H1 (cell line): ENCODE measurements at places on chromosomes 13 and 19.
A peak's percentile ranks its signal among the peaks of the same experiment; 100 is the strongest.

DNA sequence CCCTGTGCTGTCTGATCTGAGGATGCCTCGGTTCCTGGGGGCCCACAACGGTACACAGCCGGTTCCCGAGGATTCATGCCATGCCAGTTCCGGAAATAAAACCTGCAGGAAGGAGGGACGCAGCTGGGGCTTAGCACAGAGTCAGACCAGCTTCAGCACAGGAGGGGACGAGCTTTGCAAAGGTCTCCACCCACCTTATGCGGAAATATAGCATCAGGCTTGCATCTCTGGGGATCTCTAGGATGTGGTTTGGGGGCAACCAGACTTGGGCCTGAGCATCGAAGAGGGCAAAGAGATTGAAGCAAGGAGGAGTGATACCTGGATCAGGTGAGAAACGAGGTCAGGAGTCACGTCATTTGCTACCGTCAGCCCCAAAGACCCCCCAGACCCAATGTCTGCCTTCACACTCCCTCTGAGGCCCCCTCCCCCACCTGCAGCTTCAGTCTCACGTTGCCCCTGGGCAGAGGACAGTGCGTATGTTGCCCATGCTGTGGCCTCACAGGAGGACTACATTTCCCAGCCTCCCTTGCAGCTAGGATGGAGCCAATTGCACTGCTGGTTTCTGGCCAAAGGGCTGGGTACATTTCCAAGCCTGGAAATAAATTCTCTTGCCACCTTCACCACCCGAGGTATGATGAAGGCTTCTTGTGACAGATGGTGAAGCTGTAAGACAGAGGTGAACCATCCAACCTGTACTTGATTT lies 12.1 kb downstream of the TYK2 start:
- DNase-seq = no peak

GRCh38 chr19:38022791-38023670 lies 116.0 kb downstream of the SIPA1L3 start:
- DNase-seq = no peak

- DNase-seq = peak; percentile 91
Observed at GRCh38 chr19:32224371-32225244, 120.8 kb upstream of the ZNF507 start.

DNA sequence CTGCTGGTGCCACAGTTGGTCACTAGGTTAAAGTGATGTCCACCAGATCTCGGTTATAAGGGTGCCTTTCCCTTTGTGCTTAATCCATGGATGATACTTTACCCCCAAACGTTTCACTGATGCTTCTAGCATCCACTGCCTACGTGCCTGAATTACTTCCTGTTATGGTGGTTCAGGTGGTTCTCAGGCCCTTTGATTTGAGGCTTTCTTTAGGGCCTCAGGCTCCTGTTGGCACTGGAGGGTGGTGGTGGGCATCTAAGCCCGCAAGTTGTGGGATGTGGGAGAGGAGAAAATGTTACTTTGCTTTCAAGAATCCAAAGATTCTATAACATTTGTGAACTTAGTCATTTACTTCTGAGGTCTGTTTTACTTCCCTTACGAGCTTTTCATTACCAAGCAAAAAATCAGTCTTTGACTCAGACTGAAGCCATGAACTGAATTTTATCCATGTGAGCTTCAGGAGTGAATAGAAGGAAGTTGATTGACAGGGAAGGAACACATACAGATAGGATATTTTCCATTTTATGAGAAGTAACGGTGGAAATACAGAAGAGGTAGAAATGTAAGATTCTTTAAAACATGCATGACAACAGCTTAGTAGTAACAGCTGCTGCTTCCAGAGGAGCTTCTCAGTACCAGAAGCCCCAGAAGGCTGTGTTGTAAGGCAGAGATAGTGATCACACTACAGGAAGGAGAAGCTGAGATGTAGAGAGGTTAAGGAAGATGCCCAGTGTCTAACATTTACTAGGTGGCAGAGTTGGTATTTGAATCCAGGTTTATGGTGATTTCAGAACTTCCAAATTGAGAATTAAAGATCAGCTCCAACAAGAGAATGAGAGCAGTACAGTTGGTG lies 65.0 kb downstream of the ARHGEF7 start:
- DNase-seq = no peak

GRCh38 chr13:57631596-57632275 lies at the start of gene PCDH17:
PCDH17 (plus strand) TSS chr13:57631744; CDS start chr13:57632547, 803 bp downstream.
- peak; percentile 76 for DNase-seq

- DNase-seq = no peak
Observed at GRCh38 chr19:3625996-3626472, 556 bp downstream of the CACTIN start.

DNA sequence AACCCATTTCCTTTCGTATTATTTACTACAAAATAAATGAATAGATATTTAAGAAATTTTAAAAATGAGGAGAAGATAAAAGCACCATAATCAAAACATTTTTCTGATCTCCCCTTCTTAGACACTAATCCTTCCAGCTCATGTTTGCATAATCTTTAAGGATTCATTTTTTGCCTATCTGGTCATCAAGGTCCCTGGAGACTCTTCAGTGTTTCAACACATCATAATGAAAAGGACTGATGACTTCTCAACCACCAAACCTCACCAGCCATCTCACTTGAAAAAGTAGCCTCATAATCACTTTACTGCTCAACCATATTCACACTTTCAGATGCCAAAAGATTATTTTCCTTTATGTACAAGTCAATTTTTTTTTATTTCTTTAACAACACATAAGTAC lies 80.1 kb downstream of the DCLK1 start:
- DNase-seq = no peak

GRCh38 chr19:33825556-33825955 lies 28.9 kb downstream of the KCTD15 start:
- DNase-seq = no peak

GRCh38 chr13:50843257-50844083 lies at the start of gene DLEU7:
DLEU7 (minus strand) TSS chr13:50843692; CDS start chr13:50843646, 46 bp downstream.
- DNase-seq = peak; percentile 83

DNA sequence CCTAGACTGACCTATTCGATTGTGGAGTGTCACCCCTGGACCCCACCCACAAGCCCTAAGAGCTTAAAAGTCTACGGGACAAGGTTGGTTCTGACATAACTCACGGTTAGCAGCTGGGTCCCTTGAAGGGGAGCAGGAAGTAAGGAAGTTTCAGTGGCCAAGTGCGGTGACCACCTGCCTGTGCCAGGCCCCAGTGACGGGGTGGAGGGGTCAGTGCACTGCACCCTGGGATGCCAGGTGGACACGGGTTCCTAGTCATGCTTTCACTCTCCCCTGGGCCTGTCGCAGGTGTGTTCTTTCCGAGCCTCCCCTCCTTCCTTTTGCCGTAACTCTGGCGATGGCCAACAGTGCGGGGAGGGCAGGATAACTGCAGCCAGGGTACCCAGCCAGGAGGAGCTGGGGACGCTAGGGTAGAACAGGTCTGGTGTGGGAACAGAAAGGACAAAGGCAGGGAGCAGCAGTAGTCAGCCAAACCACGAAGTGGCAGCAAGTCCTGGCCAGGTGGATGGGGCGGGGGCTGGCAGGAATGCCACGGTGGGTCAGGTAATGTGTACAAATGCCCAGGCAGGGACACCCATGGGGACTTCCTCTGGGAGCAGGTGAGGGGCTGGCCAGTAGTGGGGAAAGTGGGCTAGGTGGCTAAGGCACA lies 58.3 kb downstream of the RGCC start:
- DNase-seq = no peak

- no peak for DNase-seq
Observed at GRCh38 chr19:1856345-1856697, 7.1 kb downstream of the KLF16 start.

DNA sequence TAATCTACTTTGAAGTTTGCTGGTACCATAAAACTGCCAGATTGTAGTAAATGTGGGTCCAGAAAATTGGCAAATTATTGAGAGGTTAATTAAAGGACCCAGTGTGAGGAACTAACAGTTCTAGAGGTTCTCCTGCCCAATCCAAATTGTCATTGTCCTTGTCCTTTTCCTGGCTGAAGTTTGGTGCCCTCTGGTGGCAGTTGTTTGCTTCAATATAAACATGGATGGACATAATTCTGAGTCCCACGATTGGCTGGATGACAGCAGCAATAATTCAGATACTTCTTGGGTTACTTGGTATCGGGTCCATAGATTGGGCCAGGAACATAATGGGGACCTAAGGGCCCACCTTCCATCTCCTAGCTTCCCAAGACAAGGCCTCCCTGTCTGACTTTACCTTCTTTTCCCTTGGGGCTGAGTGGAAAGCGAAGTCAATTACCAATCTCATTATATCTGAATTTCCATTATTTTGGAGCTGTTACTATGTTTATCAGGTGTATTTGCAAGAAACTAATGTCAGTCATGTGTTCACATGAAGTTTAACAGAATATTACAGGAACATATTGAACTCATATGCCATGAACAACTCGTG lies 33.8 kb upstream of the GARRE1 start:
- peak; percentile 73 for DNase-seq

- DNase-seq = no peak
Observed at GRCh38 chr13:39129213-39129612, 91.0 kb downstream of the NHLRC3 start.

- no peak for DNase-seq
Observed at GRCh38 chr13:100537951-100538462, 50.6 kb downstream of the GGACT start.

- DNase-seq = no peak
Observed at GRCh38 chr19:18150776-18151624, 2.0 kb upstream of the PIK3R2 start.

GRCh38 chr19:23402388-23402787 lies 7.1 kb upstream of the ZNF91 start:
- no peak for DNase-seq

DNA sequence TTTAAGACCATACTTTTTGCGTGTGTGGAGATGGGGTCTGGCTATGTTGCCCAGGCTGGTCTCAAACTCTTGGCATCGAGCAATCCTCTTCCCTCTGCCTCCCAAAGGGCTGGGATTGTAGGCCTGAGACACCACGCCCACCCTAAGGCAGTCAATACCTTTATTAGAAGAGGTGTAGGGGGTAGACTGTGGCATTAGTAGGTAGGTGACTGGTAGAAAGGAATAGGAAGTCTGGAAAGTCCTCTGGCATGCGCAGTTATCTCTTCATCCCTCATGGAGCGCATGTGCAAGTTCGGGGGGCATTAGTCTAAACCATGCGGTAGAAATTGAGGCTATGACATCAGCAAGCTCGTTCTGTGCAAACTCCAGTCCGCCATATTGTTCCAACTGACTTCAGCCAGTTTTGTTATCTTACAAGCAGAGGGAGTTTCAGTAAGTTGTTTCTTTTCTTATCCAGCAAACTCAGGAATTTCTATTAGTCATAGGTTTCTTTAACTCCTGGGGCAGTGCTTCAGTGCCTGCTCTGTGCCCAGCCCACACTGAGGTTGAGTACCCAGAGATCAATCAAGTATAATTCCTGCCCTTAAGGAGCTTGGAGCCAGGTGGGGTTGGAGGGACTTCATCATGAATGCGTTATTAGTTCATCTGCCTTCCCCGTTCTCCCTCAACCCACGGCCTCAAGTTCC lies 7.3 kb upstream of the RANBP3 start:
- DNase-seq = no peak

- DNase-seq = no peak
Observed at GRCh38 chr13:43432958-43433357, 353.8 kb downstream of the ENOX1 start.
